IMR-90 (cell line): ENCODE measurements at places on chromosomes 11 and 22.

DNA sequence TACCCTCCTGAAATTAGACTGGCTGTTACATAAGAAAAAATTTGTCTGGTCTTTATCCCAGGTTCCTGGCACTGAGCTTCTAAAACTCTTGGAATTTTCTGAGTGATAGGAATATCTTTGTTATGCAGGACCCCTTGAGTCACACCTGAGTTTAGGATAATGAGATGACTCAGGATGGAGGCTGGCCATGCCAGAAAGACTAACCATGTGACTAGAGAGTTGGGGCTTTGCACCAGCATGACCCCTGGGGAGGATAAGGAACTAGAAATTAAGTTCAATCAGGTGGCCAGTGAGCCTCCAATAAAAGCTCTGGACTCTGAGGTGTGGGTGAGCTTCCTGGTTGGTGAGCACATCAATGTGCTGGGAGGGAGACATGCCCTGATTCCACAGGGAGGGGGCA lies 88.1 kb downstream of the XRRA1 start:
- no peak for DNase-seq

GRCh38 chr11:83069441-83070043 lies 2.2 kb downstream of the RAB30 start:
- DNase-seq, result no peak

DNA sequence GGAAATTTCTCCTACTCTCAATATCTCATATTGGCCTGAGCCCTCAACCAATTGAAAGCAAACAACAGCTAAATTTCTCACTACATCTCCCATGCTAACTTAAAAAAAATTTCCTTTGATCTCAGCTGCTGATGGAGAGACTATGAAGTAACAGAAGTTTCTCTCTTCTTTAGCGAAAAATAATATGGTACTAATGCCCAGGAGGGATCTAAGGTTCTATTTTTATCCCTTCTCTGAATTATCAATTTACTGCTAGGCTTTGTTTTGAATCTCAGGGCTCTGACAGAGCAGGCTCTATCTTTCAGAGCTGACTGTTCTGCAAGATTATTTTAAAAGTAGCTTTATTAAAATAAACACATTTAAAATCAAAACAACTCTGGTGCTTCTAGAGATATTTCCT lies 558.6 kb downstream of the KCNA4 start:
- DNase-seq, result no peak

DNA sequence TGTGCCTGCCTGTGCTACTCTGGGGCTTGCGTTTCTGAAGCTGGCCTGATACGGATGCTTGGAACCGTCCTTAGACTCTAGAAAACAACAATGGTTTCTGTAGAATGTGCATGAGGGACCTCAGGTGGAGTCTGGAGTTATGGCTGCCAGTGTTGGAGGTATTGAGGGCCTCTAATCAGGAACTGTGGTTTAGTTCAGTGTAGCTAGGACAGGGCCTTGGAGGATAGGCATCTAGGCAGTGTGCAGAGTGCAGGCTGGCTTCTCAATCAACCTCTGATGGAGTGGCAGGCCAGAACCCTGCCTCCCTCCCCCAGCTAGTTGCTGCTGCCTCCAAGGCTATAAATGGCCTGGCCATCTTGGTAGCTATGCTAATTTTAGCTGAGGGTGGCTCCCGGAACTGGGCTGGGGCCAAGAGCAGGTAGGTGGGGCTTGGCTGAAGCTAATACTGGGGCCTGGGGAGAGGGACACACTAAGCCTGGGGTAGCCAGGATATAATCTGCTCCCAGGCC lies 4.0 kb downstream of the STIM1 start:
- no peak for DNase-seq

DNA sequence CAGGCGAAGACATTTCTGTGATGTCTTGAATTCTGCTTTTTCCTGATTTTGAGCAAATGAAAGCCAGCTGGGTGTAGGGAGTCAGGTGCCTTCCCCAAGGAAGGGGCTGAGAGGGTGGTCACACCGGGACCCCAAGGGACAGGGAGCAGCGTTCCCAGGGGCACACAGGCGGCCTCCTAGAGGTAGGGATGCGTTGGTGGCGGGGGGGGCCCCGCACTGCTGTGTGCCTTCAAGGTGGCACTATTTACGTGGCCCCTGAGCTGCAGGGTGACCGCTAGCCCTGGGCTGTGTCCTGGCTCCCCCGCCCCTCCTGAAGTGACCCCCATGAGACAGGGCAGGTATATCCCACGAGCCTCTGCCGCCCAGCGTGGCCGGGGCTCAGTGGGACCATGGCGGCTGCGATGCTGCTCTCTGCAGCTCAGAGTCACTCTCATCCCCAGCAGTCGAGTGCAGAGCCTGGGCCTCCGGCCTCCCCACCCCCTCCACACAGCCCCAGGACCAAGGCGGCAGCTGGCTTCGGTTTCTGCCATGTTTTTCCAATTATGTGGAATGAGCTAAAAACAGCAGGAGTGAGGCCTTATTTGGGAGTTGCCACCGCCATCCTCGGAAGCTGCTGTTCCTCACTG lies 60.9 kb downstream of the LRP5 start:
- peak; percentile 61 for DNase-seq

- DNase-seq, result no peak
These were observed 1.2 kb upstream of the C11orf16 start for GRCh38 chr11:8933931-8934330.

DNA sequence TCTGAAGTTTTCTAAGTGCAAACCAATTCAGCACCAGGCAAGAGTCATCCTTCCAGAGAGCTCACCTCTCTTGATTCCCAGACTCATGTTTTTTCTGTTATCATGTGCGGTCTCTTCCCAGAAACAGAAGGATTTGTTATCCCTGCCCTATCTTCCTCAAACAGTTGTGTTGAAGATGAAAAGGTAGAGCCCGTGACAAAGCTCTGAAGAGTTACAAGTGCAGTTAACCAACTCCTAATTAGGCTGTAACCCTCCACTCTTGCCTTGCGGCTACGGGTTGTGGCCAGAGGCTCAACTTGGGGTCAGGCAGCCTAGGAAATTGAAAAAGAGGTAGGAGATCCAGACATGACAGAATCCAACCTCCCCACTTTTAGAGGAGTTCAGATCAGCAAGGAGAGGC lies 76.2 kb upstream of the CADM1 start:
- DNase-seq, result no peak

DNA sequence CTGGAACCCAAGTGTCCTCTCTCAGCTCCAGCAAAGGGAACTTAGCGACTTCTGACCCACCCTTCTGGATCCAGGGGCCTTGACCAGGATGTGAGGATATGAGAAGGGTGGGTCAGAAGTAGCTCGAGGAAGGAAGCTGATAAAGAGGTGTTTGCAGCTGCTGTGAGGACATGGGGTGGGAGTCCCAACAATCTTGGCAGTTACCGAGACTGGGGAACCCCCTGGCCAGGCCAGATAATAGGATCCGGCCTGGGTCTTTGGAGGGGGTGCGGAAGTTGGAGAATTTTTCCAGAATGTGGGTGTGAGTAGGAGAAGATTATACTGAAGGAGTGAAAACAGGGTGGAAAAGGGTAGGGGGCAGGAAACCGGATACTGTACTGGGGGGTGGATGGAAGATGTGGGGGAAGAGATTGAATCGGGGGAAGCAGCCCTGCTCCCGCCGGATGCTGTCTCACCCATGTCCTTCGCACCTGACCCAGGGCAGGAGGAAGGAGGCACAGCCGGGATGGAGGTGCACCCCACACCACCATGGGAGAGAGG lies 2.8 kb upstream of the MCAM start:
- no peak for DNase-seq

DNA sequence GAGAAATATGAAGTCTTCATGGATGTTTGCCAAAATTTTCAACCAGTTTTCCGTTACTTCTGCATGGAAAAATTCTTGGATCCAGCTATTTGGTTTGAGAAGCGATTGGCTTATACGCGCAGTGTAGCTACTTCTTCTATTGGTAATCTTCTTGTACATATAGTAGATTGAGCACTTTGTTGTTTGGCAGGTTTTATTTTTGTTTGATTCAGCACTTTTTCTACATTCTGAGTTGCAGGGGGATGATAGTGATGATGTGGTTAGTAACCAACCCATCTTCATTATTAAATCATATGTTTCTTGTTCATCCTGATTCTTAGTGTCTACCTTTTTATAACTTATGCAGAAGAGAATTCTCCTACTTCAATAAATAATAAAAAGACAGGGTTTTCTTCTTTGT lies 121.6 kb downstream of the C11orf65 start:
- no peak for DNase-seq

DNA sequence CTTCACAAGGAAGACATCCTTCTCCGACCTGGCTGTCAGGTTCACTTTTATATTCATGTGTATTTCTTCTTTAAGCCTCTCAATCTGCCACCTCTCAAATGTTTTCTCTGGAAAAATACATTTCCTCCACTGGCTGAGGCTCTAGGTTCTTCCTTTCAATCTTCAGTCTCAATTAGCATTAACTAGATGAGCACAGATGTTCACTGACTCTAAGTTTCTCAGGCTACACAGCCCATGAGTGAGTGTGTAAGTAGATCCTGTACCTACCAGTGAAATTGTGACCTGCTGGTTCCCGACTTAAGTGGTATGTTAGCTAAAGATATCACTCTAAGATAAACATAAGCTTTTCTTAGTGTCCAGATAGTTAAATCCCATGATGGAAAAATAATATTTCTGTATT lies 206.9 kb downstream of the ADAMTS15 start:
- no peak for DNase-seq

DNA sequence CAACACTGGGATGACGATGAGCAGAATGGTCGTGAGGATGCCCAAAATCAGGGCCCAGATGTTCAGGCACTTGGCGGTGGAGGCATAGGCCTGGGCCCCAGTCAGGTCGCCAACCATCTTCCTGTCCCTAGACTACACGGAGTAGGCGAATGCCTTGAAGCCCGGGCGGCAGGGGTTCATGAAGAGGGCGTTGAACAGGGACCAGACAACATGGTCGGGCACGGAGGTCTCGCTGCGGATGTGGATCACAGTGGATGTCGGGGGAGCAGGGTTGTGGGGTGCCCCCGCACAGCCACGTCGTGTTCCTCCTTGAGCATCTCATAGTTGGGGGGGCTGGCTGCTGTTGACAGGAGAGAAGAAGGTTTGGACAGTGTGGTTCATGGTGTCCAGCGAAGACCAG lies 9.5 kb downstream of the MYEOV start:
- DNase-seq, result no peak

DNA sequence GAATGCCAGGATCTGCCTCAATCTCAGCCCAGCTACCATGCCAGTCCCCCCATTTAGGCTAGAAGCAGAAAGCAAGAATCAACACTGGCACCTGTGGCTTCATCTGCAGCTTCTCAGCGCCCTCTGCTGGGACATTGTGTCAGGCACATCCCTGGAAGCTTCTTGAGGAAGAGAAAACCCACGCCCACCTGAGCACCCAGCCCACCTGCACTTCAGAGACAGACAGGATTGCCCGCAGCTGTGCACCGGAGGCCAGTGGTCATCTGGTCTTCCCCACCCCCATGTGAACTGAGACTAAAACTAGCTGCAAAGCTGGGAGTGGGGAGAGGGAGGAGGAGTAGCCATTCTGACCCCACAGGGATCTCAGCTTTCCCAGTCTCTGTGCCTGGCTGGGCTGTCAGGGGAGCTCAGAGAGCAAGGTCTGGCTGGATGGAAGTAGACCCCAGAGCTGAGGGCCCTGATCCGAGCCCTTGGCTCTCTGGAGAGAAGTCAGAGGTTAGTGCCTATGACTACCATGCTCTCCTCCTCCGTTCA lies 66.8 kb downstream of the FEZ1 start:
- peak; percentile 55 for DNase-seq

DNA sequence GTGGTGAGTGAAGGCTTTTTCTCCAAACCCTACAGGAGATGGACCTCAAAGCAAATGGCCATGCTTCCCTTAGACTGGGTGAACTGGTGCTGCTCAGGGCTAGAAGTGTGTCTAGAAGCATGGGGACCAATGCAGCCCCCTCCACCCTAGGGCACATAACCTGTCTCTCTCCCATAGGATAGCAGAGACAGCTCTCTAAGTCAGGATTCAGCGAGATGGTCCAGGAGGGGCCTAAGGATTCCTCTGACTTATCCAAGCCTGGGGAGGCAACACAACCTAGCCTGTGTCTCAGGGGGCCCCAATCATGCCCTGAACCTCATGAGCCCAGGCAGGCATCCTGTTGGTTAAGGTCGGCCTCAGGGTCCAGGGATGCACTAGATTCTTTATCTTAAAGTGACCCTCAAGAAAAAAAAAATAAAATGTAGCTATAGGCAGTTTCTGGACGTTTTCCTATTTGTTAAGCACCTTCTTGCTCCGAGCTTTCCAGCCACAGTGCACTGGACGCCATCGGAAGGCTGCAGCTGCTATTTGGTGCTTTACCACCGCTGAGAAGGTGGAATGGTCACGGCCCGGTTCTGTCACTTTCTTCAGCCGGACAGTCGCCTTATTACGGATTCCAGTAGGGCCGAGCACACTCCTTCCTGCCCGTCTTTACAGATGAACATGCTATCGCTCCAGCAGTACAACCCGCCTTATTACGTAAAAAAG lies 5.0 kb upstream of the CCND1 start:
- no peak for DNase-seq

DNA sequence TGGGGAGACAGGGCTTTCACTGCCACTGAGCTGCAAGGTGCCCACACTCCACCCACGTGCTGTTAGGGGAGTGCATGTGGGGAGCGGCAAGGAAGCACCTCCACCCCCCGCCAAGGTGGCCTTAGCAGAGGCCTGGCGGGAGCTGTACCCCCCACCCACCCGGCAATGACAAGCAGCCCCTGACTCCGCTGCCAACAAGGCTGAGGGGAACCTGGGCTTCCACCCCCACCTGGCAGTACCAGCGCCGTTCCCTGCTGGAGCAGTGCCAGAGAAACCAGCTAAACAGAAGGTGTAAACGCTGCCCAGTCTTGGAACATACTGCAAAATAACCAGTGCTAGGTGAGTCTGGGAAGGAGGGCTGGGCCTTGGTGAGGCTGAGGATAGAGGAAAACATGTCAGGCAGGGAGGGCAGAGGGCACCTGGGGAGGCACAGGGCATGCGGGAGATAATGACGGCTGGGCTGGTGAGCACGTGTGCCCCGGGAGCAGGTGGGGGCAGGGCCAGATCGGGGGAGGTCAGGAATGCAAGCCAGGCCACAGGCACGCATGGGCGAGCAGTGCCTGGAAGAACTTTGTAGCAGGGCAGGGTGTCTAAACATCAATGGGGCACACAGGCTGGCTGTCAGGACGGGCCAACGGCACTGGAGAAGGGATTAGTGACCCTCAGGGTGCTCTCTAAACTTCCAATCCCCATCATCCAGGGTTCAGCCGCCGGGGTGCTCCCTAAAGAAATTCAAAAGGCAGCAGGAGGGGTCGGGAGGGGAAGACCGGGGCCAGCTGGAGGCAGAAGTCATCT lies 6.6 kb downstream of the CERK start:
- no peak for DNase-seq

- DNase-seq, result no peak
These were observed 5.4 kb downstream of the SFI1 start for GRCh38 chr22:31501738-31502137.

DNA sequence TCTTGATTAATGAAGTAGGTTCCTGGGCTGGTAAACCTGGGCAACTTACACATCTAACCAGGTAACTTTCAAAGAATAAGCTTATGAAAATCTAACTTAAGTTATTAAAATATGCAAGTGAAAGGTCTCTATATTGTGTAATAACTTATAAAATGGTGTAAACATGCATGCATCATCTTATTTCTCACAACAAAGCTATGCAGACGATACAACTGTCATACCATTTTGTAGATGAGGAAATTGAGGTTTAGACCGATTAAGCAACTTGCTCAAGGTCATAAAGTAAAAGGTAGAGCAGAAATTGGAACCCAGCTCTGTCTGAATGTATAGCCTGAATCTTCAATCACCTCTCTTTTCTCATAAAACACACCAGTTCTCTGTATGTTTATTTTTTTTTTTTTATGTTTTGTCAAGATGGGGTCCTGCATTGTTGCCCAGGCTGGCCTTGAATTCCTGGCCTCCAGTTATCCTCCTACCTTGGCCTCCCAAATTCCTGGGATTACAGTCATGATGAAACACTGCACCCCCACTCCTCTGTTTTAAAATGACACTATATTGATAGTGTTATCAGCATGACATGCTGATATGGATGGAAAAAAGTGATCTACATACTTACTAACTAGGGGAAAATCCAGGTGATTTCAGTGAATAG lies 109.6 kb downstream of the SGSM3 start:
- DNase-seq, result peak; percentile 40
